ENCODE measurements at places on chromosomes 5 and 9. TPM values are rescaled to one million over a fixed set of nuclear protein-coding genes. Genes with fewer than 3 reads are reported as not detected.

Gene C8G
- 0.83 TPM for total RNA-seq

Gene SPATA24
- 4.3 TPM for total RNA-seq

Gene ECPAS
- 71.6 TPM for total RNA-seq

Gene ANP32B
- total RNA-seq: 389 TPM

Gene CCDC171
- 2.1 TPM for total RNA-seq

Gene LOX
- total RNA-seq: not detected

Gene MEIKIN
- not detected for total RNA-seq

Gene MLANA
- total RNA-seq: not detected

Gene SARDH
- 5.6 TPM for total RNA-seq

Gene PHF24
- total RNA-seq: 0.11 TPM

Gene FGFR4
- total RNA-seq: 2.2 TPM

Gene CAMK2A
- total RNA-seq: not detected

Gene ADGRV1
- total RNA-seq: not detected

Gene CDC20B
- not detected for total RNA-seq

Gene FBXO10
- 3.6 TPM for total RNA-seq

Gene SHOC1
- total RNA-seq: not detected

Gene DMRT3
- not detected for total RNA-seq

Gene TSSK1B
- total RNA-seq: not detected

Measured in activated CD8-positive, alpha-beta T cell treated with anti-CD3 and anti-CD28 coated beads for 36 hours (primary cell).